ENCODE measurements at places on chromosomes 16 and 17. TPM values are rescaled to one million over a fixed set of nuclear protein-coding genes. Genes with fewer than 3 reads are reported as not detected.
A peak's percentile ranks its signal among the peaks of the same experiment; 100 is the strongest.

DNA sequence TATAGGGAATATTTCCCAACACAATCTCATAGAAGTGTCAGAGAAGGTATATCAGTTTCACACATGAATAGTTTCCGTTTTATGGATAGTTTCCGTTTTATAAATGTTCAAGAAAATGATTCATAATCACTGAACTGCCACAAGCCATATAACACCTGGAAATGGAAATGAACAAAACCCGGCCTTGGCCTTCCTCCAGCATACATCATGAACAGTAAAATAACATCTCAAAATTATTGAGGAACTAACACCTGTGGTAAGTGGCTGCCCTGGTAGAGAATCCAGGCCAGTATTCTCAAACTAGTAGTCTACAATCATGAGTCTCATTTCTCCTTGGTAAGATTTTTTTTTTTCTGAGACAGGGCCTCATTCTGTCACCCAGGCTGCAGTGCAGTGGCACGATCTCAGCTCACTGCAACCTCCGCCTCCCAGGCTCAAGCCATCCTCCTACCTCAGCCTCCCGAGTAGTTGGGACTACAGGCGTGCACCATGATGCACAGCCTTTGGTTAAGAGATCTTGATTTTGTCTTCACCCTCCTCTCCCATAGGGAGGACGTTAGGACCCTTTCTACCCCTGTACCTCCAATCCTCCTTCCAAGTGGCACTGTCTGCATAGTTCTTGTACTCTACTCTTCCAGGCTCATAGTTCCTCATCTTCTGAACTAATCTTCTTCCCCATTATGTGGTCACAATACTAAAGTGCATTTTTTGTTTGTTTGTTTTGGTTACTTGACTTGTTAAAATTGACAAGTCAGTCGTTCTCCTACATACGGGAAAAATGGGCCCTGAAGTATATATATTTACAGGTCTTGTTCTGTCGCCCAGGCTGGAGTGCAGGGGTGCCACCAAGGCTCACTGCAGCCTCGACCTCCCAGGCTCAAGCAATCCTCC lies 15.0 kb upstream of the RGS9 start:
- no peaks in the 10 kb centered on the region for H3K27me3 ChIP-seq
- no peaks in the 10 kb centered on the region for H3K36me3 ChIP-seq
- peak overlapping the region; percentile 92 for H3K27ac ChIP-seq
- peak overlapping the region; percentile 67 for H3K4me3 ChIP-seq
- peaks cover 15% of the 10 kb centered on the region for H3K4me1 ChIP-seq

The ABCC3 gene
- 41.7 TPM for total RNA-seq

The UTS2R gene
- not detected for total RNA-seq

DNA sequence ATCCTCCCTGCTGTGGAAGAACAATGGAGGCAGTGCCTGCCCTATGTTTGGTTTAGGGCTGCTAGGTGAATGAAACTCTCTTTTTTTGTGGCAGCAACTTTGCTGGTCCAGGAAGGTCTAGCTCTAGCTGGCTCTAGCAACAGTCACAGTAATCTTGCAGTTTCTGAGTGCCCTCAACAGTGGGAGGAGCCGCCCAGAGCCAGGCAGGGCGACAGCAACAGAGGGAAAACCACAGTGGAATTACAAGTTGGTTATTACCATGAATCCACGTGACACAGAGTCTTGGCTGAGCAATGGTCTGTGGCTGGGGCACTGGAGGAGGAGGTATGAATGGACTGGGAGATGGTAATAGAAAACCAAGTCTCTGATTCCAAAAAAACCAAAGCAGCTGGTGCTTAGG lies 10.3 kb downstream of the HSPB9 start:
- peaks cover 95% of the 10 kb centered on the region for H3K4me1 ChIP-seq
- peaks cover 26% of the 10 kb centered on the region for H3K36me3 ChIP-seq
- peak overlapping the region; percentile 80 for H3K27ac ChIP-seq
- DNase-seq = peak; percentile 86

The GRB7 gene
- 34.5 TPM for total RNA-seq

The DNAI2 gene
- 6.2 TPM for total RNA-seq

GRCh38 chr16:69861292-69862030 lies 89.7 kb upstream of the CLEC18A start:
- peaks cover 23% of the 10 kb centered on the region for H3K4me1 ChIP-seq
- H3K27me3 ChIP-seq = no peaks in the 10 kb centered on the region
- no peak overlapping the region for H3K4me3 ChIP-seq
- no peak for DNase-seq
- peak overlapping the region; percentile 70 for H3K27ac ChIP-seq

GRCh38 chr17:27244011-27244410 lies 49.9 kb upstream of the WSB1 start:
- H3K27me3 ChIP-seq = no peaks in the 10 kb centered on the region
- H3K4me1 ChIP-seq = peaks cover 93% of the 10 kb centered on the region
- DNase-seq = no peak
- no peaks in the 10 kb centered on the region for H3K36me3 ChIP-seq

Data from lower lobe of right lung (tissue), 2 donors.